ENCODE measurements at places on chromosomes 6 and 20.

DNA sequence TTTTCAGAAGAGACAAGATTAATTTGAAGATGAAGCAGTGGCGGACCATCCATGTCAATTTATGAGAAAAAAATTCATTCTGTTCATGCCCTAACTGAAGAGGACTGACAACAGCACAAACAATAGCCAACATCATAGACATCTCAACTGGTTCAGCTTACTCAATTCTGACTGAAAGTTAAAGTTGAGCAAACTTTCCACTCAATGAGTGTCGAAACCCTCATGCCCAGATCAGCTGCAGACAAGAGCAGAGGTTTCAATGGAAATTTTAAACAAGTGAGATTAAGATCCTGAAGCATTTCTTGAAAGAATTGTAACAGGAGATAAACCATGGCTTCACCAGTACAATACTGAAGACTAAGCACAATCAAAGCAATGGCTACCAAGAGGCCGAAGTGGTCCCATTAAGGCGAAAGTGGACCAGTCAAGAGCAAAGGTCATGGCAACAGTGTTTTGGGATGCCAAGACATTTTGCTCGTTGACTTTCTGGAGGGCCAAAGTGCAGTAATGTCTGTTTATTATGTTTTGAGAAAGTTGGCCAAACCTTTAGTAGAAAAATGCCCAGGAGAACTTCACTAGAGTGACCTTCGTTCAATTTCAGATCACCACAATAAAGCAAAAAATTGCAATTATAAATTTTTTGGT is 6.1 kb upstream of the SFT2D1 start:
- no peak for DNase-seq

DNA sequence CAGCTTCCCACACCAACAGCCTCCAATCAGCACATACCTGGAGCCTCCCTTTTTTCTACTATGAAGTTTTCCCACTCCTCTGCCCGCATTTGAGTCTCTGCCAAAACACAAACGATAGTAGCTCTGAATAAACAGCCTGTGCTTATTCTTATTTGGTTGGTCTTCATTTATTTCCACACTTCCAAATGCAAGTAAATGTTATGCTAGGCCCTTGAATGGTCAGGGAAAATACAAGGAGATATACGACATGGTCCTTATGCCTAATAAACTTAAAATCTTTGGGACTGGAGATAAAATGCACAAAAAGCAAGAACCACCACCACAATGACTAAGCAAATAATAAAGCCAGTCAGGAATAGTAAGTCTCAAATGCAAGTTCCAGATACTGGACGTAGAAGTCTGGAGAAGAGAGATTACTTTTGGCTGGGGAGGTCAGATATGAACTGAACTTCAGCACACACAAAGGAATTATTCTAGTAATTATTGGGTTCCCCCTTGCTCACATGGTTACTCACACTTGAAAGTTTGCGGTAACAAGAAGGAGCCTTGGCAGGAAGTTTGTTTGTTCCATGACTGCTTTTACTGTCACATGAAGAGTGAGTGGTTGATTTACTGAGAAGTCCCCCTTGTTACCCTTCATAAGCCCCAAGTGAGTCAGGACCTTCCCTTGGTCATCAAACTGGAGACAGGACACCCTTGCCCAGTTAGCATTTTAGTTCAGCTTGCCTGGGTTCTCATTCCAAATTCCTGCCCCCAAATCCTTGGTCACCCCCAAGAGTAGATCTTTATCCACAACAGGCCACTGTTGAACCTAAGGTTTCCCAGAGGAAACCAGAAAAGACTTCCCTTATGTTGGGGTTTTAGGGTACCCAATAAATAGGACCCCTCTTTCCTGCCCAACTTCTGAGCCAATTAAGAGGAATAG is 511.2 kb upstream of the JARID2 start:
- no peak for DNase-seq

DNA sequence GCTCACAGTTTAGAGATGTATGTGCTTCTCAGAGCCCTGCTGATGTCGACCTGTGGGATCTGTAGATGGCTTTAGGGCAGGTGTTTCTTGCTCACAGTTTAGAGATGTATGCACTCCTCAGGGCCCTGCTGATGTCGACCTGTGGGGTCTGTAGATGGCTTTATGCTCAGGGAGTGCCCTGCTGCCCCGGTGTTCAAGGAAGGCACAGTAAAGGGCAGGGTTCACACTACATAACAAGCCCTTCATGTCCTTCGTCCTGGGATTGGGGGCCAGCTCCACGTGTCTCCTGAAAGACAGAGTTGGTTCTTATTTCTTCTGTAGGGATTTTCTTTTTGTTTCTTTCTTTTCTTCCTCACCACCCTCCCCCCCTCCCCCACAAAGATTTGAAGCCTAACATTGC is 91.1 kb downstream of the SMOC2 start:
- DNase-seq: no peak

DNA sequence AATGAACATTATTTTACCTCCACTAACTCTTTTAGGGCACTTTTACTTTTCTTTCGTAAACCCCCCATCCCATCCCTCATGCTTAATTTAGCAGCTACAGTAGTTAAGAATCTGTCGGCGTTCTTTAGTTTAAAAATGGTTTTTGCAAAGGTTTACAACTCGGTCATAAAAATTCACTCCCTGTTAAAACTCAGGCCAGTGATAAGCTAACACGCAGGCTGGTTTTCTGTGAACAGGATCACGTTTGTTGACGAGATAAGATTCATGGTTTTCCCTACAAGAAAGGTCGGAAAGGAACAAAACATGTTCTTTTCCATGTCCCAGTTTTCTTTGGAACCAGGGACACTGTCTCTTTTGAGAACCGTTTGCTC is 101.1 kb downstream of the TOX2 start:
- no peak for DNase-seq

- no peak for DNase-seq
Measured at GRCh38 chr6:125018136-125018535, 55.9 kb downstream of the RNF217 start.

DNA sequence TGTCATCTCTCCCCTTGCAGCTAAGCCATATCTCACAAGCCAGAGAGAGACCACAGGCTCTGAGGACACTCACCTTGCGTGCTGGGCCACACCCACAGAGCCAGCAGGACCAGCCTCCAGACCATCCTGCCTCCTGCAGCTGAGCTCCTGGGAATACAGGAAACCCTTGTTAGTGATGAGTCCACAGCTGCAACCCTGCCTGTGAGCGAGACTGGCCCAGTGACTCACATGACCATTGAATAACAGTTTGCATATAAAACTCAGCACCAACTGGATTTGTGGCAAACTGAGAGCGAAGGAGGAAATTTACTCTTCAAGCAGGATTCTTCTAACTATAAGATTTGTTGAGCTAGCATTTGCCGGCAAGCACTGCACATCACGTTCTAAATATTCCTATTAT is 3.0 kb downstream of the THBS2 start:
- DNase-seq: no peak

- DNase-seq: no peak
Measured at GRCh38 chr20:991850-992249, 10.3 kb downstream of the RSPO4 start.

DNA sequence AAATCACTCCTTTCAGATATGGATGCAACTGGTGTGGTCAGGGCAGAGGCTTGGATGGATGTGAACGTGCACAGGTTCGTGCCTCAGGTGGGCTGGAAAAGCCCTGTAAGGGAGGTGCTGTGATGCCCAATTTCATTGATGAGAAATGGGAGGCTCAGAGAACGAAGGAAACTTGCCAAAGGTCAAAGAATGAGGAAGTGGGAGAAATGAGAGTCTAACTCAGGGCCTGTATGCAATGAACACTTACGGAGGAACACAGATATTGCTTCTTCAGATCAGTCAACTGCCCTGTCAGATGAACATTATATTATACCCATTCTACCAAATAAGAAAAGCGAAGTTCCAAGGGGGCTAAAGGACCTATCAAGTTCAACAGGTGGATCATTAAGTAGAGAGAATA is 134.7 kb downstream of the RCAN2 start:
- no peak for DNase-seq

GRCh38 chr6:116210750-116211425 is 43.0 kb downstream of the TSPYL4 start:
- DNase-seq: no peak

GRCh38 chr6:30020626-30021025 is 40.4 kb upstream of the POLR1H start:
- no peak for DNase-seq

DNA sequence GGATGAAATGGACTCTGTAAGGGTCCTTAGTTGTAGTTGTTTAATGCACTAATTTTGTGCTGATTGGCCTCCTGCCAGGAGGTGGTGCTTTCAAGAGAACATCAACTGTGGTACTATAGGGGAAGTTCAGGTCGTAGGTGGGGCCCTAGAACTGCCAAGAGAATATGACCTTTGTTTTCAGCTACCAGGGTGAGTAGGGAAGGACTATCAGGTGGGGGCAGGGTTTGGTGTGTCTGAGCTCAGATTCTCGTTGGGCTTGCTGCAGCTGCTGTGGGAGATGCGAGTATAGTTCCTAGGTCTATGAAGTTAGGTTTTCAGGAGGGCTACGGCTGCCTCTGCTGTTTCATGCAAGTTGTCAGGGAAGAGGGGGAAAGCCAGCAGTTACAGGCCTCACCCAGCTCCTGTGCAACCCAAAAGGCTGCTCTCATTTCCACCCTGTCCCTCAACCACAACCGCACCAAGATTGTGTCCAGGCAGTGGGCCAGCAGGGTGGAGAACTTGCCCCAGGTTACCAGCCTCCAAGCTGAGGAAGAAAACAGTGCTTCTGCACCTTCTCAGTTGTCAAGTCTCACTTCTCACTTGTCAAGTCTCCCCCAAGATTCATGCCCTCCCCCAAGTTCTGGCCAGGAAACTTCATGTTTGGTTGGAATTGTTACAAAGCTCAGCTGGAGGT is 626.5 kb upstream of the MAP3K7 start:
- no peak for DNase-seq

- DNase-seq: no peak
Measured at GRCh38 chr6:30830438-30830837, 53.9 kb upstream of the DDR1 start.
